ENCODE measurements at places on chromosomes 2 and 18.

GRCh38 chr2:26246818-26247217, 2.1 kb downstream of the HADHB start:
- no peak for DNase-seq

DNA sequence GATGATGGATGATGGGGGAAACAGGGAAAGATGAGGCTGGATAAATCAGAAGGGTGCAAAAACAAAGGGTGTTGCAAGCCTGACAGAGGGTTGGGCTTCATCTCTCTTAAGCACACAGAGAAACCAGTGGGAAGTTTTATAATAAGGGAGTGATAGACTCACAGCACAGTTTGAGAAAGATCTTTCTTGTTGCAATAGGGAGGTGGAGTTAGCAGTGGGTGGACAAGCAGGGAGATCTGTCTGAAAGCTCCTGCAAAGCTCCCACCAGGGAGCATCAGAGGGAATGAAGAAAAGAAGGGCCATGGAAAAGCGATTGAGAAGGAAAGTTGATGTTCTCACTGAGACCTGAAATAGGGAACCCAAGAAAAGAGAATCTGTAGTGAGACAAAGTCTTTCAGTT, 64.9 kb downstream of the BOD1L2 start:
- no peak for DNase-seq

DNA sequence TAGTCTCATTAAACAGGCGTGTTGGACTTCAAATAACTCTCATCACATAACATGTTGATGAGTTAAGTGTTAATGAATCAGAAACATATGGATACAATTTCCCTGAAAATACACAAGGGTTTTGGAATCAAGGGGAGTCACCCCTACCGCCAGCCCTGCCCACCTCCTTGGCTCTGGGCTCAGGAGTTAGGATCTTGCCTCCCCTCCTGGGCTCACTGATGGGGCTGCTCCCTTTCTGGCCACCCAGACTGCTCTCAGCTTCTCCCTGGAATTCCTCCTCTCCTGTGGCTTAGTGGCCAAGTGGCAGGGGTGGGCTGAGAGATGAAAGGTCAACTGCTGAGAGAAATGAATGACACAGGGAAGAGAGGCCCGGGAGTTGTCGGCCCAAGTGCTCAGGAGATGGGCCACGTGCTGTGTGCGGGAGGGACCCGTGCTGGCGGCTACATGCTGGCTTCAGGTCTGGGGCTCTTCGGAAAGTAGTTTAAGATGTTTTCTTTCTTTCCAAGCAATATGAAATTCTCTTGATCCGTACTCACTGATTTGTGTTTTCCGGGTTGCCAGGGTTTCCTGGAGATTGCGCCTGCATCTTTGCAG, 55.8 kb upstream of the TNP1 start:
- DNase-seq = no peak

DNA sequence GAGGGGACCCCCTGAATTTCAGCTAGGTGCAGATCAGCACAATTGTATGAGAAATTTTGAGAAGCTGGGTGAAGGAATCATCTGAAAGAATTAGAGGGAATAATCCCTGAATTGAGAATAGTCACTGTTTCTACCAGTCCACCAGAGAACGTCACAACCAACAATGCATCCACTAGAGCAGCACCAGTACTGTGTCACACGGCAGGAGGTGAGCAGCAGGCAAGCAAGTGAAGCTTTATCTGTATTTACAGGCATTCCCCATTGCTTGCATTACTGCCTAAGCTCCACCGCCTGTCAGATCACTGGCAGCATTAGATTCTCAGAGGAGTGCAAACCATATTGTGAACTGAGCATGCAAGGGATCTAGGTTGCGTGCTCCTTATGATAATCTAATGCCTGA, 40.7 kb downstream of the GDF7 start:
- no peak for DNase-seq

- no peak for DNase-seq
These were observed 63.4 kb upstream of the L3MBTL4 start for GRCh38 chr18:6478121-6478520.

GRCh38 chr2:147631294-147631693, 213.5 kb upstream of the ACVR2A start:
- no peak for DNase-seq

GRCh38 chr2:170929686-170930050, 615 bp downstream of the GORASP2 start:
- peak; percentile 60 for DNase-seq

- DNase-seq = no peak
These were observed 195.1 kb downstream of the C1D start for GRCh38 chr2:67867735-67868134.

- DNase-seq = peak; percentile 50
These were observed 419 bp downstream of the EPHA4 start for GRCh38 chr2:221571551-221572218.

- no peak for DNase-seq
These were observed 71.6 kb upstream of the CYP1B1 start for GRCh38 chr2:38147333-38148121.

DNA sequence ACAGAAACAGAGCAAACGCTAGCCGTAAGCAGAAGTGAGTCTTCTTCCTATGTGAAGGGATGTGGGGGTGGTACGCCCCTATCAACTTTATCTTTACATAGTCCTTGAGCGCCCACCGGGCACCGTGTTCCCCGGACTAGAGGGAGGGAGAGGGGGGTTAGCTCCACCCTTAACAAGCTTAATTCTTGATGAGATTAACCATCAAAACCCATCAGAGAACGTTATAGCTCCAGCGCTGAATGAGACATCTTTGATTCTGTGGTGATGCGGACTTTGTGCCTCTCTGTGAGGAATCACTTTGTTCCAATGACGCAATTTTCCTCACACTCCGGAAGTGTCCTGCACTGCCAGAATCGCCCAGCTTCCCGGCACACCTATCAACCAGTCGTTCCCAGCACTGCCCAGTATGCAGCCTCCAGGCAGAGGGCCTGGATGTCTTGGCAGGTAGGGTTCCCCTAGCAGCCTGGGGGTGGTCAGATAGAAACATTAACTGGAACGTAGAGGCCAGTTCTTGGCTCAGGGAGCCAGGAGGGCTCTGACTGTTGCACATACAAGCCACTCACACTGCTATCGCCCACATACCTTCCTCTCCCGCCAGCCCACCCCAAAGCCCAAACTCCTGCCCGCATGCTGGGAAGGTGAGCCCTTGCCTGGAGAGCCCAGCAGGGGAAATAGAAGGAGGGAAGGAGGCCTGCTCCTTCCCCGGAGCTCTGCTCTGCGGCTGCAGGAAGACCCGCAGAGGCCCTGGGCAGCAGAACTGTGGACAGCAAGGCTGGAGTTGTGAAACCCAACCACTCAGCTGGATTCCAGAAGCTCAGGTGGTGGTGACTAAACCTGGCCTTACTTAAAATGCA, 1.9 kb upstream of the ODC1 start:
- no peak for DNase-seq

- no peak for DNase-seq
These were observed 85.8 kb downstream of the GRB14 start for GRCh38 chr2:164535280-164536025.

DNA sequence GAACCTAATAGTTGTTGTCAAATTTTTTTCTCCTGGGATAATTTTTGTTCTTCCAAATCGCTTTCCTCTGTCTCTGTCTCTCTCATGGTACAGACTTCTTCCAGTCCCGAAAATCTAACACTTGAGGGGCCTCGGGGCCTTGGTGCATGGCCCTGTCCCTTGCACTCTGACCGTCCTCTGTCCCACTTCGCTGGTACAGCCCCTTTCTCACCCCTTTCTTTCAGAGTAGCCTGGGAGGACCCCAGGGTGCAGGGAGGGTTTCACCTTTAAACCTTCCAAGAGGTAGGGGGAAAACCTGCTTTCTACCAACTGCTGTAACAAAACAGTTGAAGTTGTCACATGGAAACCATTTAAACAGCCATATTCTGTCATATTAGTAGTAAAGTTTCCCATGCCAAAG, 22.2 kb upstream of the FAHD2A start:
- DNase-seq = peak; percentile 25

DNA sequence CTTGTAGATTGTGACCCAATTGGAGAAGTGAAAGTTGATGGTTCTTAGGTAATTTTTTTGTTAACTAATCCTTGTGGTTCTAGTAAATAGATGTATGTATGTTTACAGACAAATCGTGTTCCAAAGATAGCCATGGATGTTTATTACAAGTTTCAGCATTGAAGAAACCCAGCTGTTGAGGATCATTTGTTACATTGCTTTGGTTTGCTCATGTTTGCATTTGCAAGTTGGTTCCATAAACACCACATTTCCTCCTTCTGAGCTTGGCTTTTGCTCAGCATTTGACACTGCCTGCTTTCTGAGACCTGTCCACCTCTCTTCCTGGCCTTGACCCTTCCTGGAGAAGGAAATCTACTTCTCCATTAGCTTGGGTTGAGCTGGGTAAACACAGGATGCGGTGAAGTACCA, 1.8 kb upstream of the CCDC68 start:
- no peak for DNase-seq

- DNase-seq = no peak
These were observed 73.9 kb upstream of the TWSG1 start for GRCh38 chr18:9260388-9261380.

- no peak for DNase-seq
These were observed 376.6 kb downstream of the HRH4 start for GRCh38 chr18:24837066-24837465.

- no peak for DNase-seq
These were observed 92.5 kb upstream of the RBBP8 start for GRCh38 chr18:22840606-22841144.

GRCh38 chr2:172919732-172920131, 155.9 kb upstream of the MAP3K20 start:
- no peak for DNase-seq

DNA sequence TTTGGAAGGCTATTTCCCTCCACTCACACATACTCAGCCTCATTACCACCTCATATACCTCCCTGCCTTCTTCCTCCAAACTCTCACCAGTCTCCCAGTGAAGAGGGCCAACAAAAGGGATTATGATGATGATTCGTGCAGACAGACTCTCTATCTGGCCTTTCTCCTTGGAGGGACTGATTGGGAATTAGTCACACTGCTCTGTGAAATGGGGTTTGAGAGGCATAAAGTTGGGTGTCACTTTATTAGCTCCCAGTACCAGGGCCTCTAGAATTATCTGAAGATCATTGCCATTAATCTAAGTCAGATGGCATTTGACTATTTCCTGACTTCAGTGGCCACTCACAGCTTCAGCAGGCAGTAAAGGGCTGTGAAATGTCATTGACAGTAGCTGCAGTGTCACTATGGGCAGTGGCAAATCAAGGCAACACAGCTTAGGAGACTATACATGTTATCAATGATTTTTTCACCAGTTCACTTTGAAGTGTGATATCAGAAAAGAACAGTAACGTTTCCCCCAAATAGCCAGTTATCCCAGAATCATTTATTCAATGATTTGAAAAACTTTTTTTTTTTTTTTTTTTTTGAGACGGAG, 17.4 kb downstream of the CNRIP1 start:
- no peak for DNase-seq

DNA sequence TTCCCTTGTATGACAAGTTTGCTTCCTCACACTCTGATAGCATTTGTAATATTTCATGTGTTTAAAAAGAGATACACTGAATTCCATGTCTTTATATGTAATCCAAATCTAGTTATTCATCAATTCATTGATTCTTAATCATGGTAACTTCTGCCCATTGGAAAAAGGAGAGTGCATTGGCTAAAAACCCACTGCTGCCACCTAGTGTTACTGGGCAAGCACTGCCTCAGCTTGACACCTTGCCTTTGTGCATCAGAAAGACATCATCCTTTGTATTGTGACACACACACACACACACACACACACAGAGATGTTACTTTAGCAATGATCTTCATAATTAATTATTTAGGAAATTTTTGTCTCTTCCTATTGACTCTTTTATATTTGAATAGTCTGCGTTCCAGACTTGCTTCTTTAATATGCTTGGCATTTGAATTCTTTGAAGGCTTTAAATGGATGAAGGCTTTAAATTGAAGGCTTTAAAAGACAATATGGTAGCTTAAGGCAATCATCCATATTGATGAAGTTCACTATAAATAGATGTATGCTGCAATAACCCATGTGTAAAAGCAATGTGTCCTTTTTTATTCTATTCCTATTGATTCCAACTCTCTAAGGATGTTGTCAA, 414.2 kb upstream of the CHST9 start:
- DNase-seq = peak; percentile 56

DNA sequence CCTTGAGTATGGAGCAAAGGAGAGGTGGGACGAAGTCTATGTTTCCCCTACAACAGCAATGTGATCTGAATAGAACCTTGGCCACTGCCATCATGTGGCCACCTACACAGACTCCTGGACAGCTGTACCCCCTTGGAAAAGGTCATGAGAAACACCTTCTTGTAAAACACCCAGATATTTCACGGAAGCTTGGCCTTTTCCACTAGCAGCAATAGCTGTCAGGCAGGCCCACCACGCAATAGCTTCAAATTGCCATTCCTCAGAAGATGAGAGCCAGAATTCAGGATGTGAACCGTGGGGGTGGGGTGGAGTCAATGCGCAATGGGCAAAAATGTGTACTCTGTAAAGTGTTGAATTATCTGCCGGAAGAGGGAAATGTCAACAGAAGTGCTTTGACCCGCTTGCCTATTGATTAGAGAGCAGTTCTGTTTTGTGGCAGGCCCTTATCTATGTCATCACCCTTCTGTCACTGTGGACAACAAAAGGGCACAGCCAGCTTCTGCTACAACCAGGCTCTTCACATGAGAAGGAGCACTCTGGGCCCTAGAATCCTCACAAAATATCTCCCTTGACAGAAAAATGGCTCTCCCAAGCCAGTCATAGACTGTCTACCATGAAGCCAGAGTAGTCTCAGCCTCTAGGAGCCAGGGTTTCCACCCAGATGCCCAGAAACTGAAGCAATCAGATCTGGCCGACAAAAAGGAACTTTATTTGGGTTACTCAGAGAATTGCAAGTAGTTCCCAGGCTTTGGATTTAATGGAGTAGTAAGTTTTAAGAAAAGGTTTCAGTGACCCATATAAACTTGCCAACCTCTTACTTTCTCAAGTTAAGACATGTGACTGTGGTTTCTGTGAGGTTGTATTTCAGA, 9.5 kb downstream of the INPP1 start:
- DNase-seq = no peak

DNA sequence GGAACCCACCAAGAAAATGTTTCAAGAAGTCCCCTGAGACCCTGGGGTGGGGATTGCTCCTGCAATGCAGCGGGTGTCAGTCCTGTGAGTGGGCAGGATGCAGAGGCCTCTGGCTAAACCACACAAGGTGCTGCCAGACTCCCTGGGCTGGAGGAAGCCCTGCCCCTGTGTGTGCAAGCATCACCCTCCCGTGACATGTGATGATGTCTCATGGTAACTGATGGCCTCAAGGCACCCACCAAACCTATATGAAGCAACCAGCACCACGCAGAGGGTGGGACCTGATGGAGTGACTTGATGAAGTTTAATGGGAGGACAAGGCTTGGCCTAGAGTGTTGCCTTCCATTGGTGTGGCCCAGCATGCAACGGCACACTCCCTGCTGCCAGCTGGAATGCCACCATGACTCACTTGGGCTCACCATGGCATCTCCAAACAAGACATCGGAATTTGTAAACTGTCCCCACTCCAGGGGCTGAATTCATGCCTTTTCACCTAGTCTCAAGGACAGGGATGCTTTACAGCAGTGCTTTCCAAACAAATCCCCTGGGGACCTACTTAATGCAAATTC, 8.7 kb upstream of the SLC14A1 start:
- no peak for DNase-seq

Measured in ureter (tissue), 1 donor.